ENCODE measurements at places on chromosomes 5 and 9.

DNA sequence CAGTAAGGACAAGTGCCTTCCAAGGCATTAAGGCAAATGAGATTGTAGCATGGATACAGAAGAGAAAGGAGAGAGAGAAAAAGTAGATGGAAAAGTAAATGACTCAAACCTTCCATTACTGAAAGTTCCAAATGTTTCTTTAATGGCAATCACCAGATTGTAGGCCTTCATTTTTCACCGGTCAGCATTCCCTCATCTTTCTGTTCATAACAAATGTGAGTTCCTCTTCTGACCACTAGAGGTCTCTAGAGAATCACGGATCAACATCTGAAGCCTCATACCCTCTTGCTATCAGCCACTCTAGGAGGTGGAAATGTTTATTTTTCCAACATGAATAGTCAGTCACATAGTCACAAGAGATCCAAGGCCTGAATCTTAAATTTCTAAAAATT lies 73.6 kb upstream of the RPS23 start:
- peak; percentile 5 for DNase-seq

GRCh38 chr9:95966306-95966705 lies 90.8 kb downstream of the ERCC6L2 start:
- DNase-seq = no peak

- no peak for DNase-seq
Observed at GRCh38 chr9:132986640-132987620, 8.4 kb downstream of the GFI1B start.

DNA sequence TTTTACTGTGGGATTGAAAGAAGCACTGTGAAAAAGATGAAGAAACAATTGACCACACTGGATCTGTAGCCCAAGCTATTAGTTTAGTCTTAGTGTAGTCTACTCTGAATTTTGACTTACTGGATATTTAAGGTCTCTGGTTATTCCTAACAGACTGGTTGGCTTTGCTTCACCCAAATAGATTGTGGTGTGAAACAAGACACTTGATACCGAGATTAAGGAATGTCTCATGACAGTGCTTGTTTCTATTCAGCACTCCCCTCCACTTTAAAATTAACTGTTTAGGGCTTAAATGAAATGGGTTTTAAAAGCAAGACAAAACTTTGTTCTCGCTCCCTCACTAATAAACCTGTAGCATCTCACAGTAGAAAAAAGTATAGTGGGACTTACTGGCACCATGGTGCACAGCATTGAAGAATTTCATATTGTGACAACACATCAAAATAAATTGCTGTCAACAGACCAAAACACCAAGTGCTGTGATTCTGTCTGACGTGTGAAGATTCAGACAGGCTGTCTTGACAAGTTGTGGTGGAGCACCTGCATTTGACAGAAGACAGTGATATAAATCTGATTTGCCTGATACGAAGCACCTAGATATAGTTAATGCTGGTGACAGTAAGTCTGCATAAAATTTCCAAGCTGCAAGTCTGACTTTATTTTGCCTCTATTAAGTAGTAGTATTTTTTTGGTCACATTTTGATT lies 73.1 kb downstream of the PBX3 start:
- DNase-seq = no peak

- DNase-seq = no peak
Observed at GRCh38 chr5:143582869-143583268, 179.4 kb upstream of the NR3C1 start.

- DNase-seq = no peak
Observed at GRCh38 chr9:121776001-121776738, 124.7 kb downstream of the DAB2IP start.

Data from NCI-H1436 treated with DMSO at 0.1 percent for 48 hours (cell line).